ENCODE measurements at places on chromosomes 2 and 18.

- DNase-seq: no peak
These were observed 40.0 kb downstream of the NPPC start for GRCh38 chr2:231886071-231886681.

GRCh38 chr2:147041121-147041494 lies 803.7 kb upstream of the ACVR2A start:
- no peak for DNase-seq

DNA sequence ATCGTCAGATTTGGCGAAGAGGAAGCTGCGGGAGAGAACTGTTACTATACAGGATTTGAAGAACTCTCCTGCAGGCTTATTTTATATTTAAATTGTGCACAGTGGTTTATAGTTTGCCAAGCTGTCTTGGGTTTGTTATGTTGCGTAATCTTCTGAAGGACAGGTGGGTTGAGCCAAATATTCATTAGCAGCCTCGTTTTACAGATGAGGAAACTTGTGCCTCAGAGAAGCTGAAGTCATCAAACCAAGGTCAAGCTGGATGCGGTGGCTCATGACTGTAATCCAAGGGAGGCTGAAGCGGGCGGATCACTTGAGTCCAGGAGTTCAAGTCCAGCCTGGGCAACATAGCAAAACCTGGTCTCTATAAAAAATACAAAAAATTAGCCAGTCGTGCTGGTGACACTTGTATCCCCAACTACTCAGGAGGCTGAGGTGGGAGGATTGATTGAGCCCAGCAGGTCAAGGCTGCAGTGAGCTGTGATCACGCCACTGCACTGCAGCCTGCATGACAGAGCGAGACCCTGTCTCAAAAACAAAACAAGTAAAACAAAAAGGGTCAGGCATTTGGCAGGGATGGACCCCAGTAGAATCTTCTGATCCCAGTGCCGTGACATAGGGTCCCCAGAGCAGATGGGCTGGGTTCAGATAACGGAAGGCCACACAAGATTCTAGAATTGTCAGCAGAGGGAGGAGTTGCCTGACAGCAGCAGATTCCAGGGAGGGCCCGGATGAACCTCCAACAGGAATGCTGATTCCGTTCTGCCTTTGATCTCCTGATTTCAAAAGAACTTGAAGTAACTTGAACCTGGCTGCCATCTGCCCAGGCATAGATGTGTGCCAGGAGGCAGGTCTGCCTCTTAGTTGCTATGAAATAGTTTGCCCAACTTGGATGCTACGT lies 50.6 kb downstream of the SH3BP4 start:
- no peak for DNase-seq

DNA sequence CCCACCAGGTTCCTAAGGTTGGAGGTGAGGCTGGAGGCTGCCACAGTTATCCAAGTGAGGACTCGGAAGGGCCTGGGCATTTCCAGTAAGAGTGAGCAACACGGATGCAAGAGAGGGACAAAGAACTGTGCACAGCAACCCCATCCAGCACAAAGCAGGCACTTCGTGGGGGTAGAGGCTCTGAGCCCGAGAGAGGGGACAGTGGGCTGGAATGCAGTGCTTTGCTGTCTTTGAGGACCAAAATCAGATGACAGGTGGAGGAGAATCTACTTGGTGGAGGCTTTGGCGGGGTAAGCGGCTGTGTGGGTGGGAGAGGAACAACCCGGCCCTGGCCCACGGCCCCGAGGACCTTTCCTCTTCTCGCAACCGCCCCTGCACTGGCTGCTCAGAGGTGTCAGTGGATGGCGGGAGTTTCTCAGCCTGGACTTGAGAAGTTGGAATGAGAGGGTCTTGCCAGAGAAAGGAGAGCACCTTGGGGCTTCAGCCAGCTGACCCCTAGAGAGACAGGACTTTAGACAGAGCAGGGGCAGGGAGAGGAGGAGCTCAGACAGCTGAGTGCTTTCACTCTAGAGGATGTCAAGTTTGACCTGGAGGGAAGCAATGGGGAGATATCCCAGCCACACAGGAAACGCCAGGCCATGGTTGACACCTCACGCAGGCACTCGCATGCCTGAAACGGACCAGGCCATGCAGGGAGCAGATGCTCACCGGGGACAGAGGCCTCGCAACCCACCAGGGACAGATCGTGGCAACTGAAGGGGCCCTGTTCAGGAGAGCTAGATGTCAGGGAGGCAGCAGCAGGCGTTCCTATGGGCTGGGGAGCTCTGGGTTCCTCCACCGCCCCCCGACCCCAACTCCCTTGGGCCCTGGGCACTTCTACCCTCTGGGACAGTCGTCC lies 11.6 kb downstream of the RAMP1 start:
- DNase-seq: no peak

DNA sequence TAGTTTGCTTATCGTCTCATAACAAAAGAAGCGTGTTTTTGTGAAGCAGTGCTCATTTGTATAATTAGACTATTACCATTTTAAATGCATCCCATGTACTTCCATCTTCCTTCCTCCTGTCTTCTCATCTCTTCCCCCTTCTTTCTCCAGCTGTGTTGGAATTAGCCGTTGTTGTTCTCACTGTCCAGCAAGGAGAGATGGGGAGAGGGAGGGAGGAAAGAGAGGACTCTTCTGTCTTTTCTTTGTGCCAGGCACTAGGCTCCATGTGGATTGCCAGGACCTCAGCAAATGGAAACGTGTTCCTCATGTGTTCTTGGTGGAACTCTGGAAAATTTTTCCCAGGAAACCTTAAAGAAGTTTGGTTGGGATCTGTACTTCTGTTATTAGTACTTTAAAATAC lies 131.7 kb downstream of the PHLPP1 start:
- no peak for DNase-seq

DNA sequence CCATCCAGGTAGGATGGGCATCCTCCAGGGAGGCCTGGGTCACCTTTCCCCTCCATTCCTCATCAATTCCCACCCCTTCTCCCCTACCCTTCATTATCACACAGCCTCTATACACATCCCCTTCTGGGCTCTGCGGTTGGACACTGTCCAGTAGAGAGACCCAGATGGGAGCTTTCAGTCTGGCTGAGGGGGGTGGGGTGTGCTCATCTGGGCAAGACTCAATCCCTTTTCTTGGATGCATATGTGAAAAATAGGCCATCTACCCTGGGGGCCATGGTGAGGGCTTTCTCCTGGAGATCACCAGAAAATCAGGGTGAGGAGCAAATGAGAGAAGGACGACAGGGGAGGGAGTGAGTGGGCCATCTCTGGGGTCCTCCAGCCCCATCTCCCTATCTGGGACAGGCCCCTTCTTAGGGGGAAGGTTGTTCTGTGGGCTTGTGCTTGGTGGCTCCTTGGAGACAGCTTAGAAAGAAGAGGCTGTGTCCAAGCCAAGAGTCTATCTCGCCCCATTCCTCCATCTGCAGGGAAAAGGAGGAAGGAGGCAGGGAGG lies 160.1 kb downstream of the DYSF start:
- no peak for DNase-seq

All from suppressor macrophage treated with lipopolysaccharide for 1 hour (primary cell).